Right lung (tissue), 10 donors: ENCODE measurements at places on chromosomes 7 and 10. TPM values are rescaled to one million over a fixed set of nuclear protein-coding genes. Genes with fewer than 3 reads are reported as not detected.

PTPRN2 gene
- 8.1 TPM for polyA plus RNA-seq

PNLIPRP3 gene
- not detected for polyA plus RNA-seq

SPDYE6 gene
- 2.3 TPM for polyA plus RNA-seq

CYP2W1 gene
- polyA plus RNA-seq = 21.2 TPM

RBM48 gene
- 15.4 TPM for polyA plus RNA-seq

SLC18A2 gene
- polyA plus RNA-seq = 0.21 TPM

GRCh38 chr7:97078023-97078969, 39.2 kb upstream of the SDHAF3 start:
- no peak for DNase-seq

- DNase-seq = no peak
Measured at GRCh38 chr10:4617589-4617988, 208.4 kb upstream of the AKR1E2 start.

DNA sequence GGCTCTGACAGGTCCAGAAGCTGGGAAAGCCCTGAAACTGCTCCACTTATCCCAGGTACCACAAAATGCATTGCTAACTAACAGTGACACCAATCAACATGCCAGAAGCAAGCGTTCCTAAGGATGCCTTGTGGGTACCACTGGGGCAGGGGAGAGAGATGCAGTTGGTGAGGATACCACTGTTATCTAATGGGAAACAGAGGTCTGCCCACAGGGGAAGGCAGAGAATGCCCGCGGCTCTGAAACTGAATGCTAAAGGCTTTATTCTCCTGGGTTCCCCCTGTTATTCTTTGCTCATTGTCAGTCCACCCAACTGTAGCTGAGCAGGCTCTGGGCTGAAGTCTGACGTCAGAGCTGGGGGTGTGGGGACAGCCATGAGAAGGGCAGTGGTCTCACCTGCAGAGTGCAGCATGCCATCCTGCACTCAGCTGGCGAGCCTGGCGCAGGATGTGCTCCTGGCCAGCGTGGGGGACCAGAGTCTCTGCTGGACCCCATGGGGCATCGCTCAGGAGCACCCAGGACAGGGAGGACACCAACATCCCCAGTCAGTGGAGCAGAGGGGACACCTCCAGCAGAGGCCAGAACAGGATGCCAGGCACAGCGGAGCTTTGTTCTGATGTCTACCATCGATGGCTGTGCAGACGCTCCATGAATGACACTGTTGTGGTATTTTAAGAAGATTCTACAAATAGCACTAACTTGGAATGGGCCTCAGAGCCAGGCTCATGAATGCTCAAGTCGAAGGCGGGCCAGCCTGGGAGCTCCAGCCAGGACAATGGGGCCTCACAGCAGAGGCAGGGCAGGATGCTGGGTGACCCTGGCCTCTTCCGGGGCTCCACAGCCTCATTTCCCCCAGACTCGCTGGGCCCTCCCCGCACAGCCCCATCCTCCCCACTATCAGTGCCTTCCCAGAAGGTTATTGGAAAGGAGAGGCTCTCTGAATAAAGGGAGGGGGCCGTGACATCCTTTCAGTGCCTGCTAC, 95.8 kb downstream of the ARHGAP22 start:
- DNase-seq = no peak

DNA sequence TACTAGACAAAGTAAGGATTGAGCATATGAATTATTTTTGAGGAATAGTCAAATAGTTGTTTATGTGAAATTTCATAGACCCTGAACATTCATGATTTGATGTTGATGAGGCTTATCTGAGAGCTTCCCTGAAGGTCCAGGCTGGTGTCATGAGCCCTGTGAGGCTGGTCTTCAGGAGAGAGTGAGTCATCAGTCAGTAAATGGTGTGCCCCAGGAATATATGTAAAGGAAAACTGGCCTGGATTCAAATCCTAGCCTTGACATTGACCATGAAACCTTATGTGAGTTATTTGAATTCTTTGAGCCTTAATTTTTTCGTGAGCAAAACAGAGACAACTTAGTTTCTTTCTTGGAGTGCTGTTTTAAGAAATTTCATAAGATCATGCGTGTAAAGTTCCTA, 6.2 kb downstream of the TMEM236 start:
- no peak for DNase-seq

DNA sequence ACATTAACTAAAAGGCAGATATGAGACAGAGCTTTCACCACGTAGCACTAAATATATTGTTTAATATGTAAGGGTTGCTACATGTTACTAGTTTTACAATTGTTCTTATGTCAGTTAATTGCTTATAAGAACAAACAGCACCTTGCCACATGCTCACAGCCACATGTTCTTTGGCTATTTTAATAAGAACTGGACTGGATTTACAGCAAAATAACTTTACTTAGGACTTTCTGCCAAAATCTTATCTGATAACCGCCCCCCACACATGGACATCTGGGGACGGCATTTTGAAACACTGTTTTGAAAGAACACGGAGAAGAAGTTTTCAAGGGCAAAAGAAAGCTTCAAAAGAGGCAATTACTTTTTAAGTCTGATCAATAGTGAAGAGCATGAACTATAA, 45.3 kb downstream of the JAZF1 start:
- peak; percentile 26 for DNase-seq

GRCh38 chr7:17029150-17029549, 147.4 kb upstream of the AGR3 start:
- DNase-seq = no peak

GRCh38 chr10:75403939-75404814, 2.6 kb upstream of the ZNF503 start:
- DNase-seq = no peak

GRCh38 chr7:4057289-4057616, 624.8 kb upstream of the FOXK1 start:
- no peak for DNase-seq

DNA sequence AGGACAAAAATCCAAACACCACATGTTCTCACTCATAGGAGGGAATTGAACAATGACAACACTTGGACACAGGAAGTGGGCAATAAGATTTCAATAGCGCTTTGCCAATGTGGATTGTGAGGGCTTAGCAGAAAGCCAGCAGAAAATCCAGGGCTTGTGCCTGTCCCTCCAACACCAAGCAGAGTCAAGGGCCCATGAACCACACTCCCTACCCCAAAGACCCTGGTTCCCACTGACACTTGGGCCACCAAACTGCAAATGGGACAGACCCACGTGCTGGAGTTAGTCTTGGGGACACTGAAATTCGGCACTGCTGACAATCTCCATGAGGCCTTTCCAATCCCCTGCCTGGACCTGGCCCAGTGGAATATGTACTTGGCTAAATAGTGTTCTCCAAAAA, 67.0 kb downstream of the GRID1 start:
- DNase-seq = no peak

- no peak for DNase-seq
Measured at GRCh38 chr7:149728491-149729375, 44.7 kb downstream of the ZNF467 start.

DNA sequence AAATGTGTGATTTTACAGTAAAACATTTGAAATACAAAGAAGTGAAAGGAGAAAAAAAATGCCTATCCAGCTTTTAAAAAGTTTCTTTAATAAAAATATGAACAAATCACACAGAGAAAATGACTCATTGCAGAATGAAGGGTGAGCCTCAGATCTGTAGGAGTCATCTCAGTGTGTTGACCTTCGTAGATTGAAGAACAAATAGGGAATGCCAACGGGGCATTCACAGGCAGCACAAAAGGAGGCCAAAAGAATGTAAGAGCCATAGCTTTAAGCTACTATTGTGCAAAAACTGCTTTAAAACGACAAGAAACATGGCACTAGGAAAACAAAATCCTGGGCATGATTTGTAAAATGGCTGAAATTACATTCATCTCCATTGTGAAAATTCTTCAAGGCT, 782.7 kb upstream of the CELF2 start:
- no peak for DNase-seq

DNA sequence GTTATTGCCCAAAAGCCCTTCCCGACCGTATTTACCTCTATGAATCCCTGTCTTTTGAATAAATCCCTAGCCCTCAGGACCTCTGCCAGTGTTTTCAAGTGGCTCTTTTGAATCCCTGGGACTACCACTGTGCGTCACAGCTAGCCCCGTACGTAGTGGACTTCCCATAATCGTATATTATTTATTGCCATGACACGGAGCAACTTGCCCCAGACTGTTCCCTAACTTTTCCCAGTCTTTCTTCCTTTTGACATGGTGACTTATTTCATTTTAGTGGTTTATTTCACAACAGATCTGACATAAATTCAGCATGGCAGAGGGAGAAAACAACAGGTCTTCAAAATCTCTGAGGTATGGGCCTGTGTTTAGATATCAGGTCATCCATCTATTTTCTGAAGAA, 318.6 kb upstream of the KLF6 start:
- no peak for DNase-seq

- DNase-seq = peak; percentile 54
Measured at GRCh38 chr10:60942788-60943315, 1.1 kb downstream of the RHOBTB1 start.

DNA sequence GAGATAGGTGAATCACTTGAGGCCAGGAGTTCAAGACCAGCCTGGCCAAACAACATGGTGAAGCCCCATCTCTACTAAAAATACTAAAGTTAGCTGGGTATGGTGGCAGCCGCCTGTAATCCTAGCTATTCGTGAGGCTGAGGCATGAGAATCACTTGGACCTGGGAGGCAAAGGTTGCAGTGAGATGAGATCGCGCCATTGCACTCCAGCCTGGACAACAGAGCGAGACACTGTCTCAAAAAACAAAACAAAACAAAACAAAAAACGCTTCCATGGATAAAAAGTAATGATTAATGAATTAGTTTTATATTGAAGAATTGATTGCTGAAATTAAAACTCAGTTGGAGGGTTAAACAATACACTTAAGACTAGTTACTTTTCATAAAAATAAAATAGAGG, 32.3 kb downstream of the KLHDC10 start:
- no peak for DNase-seq

- DNase-seq = no peak
Measured at GRCh38 chr7:23205577-23205908, 23.7 kb downstream of the NUP42 start.
